Stimulated activated CD8-positive, alpha-beta memory T cell treated with anti-CD3 and anti-CD28 coated beads, Interleukin-4, amount 100 ng/mL, for 1 hour (primary cell): ENCODE measurements at places on chromosomes 13 and 19.

- no peak for DNase-seq
Observed at GRCh38 chr13:28384789-28385188, 110.1 kb downstream of the FLT1 start.

- DNase-seq, result no peak
Observed at GRCh38 chr19:41871573-41872383, 5.3 kb upstream of the CD79A start.

DNA sequence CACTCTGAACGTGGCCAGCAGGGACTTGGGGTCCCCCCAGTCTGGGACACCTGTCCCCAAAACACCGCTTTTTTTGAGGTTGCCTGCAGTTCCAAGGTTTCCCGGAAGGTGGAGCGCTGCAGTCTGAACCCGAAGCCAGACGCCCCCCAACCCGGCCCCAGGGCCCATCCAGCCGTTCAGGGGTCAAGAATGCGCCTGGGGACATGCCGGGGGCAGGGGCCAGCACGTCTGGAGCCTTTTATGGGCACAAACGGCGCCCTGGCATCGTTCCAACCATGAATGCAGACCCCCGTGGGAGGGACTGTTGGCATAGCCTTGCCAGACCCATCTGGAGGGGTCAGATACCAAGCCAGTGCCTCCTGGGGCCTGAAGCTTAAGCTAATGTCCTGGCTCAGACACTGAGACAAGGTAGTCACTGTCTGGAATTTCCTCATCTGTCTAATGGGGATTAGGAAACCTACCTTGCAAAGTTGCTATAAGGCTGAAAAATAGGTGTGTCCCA is 6.9 kb downstream of the S1PR5 start:
- no peak for DNase-seq

DNA sequence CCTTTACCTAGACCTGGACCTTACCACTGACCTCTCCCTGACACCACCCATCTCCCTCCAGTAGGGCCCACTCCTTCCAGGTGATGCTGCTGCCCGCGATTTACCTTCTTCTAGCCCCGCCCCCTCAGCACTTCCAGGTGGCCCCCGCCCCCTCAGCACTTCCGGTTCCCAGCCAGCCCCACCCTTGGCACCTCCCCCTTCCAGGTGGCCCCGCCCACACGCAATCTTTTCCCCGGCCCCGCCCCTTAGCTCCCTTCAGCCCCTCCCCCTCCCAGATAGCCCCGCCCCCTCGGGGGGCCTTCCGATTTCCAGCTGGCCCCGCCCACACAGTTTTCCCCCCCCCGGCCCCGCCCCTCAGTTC is 586 bp downstream of the LIG1 start:
- DNase-seq, result peak; percentile 91

GRCh38 chr19:46205183-46205984 is 24.2 kb upstream of the IGFL1 start:
- no peak for DNase-seq

DNA sequence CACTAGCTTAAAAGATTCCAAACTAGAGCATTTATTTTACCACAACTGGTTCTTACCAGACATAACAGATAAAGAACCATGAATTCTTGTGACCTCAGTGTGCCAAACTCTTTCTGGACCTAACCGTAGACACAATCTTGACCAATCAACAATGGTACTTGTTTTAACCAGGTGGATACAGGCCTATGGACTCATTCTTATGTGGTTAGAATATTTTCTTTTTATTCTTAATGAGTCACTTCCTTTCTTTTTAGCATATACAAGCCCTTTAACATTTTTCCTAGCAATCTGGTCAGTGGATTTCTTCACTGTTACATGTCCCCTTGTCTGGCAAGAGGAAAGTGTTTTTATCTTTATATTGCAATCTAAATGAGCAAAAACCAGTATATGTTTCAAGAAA is 792.1 kb upstream of the SPRY2 start:
- DNase-seq, result no peak
